GM04503 (cell line): ENCODE measurements at places on chromosomes 3 and 15.

- no peak for DNase-seq
Observed at GRCh38 chr3:14564741-14565140, 24.6 kb upstream of the GRIP2 start.

GRCh38 chr3:197603317-197603933 is 47.7 kb upstream of the BDH1 start:
- DNase-seq, result no peak

GRCh38 chr3:12461097-12461649 is 23.1 kb upstream of the TSEN2 start:
- DNase-seq, result no peak

GRCh38 chr3:73868688-73869315 is 244.1 kb upstream of the PDZRN3 start:
- DNase-seq, result peak; percentile 3

- DNase-seq, result no peak
Observed at GRCh38 chr3:354432-354831, 157.9 kb downstream of the CHL1 start.

DNA sequence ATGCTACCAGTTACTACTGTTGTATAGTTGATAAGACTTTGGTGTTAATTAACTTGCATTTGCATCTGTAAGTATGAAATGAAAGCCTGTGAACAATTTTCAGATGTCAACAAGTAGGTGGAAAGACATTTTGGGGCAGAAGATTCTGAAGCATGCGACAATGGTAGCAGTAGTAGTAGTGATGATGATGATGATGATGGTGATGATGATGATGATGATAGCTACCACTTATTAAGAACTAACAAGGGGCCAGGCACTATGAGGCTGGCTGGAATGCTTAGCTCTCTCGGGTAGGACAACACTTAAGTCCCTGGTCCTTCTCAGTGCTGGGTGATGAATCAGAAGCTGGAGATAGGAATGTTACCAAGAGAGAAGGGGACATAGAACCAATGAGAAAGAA is 333.4 kb upstream of the IL12A start:
- DNase-seq, result no peak

DNA sequence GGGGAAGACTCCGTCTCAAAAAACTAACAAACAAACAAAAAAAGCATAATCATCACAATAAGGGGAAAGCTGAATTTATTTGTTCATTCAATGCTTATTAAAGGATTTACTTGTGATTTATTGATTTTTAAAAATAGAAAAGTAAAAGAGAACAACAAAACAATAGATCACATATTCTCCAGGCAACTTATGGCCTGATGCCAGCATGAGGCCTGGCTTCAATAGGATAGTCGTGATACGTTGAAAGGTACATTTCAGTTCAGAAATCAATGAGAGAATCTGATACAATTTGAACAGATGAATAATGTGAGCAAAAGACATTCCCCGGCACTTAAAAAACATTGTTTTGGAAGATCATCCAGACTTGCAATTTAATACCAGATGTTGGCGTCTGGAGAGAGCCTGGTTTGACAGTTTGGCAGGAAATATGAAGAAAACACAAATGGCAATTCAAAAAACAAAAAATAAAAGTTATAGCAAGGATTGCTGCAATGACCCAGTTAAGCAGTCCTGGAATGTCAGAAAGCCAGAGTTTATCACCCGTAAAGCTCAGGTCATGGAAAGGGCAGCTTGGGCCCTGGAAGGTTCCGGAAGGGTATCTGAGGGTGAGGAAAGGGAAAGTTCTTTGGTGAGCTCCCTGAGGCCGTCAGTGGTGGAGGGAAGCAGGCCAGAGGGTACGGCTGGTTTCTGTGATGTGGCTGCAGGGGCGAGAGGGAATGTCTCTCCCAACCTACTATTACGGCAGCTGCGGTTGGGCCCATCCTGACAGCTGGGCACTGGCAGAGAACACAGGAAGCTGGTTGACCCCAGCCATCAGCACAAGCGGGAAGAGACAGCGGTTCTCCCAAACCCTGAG is 230.2 kb upstream of the HES1 start:
- peak; percentile 5 for DNase-seq
